ENCODE measurements at places on chromosomes 2 and 18.
A peak's percentile ranks its signal among the peaks of the same experiment; 100 is the strongest.

DNA sequence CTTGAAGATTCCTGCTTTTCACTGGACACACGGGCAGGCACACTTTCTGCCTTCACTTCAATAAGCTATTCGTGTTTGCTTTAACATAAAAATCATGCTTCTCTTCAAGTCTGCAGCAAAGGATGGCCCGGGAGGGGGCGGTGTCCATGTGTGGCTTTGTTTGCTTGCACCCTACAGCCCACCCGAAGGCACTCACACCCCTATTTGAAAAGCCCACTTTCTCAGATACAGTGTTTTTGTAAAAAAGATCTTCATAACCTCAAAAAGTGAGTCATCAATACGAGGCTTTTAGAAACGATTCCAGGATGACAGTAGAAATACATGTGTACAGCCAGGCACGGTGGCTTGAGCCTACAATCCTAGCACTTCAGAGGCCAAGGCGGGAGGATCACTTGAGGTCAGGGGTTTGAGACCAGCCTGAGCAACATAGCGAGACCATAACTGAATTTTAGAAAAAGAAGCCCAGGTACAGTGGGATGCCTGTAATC is 36.5 kb upstream of the HPCAL1 start:
- no peak for DNase-seq

DNA sequence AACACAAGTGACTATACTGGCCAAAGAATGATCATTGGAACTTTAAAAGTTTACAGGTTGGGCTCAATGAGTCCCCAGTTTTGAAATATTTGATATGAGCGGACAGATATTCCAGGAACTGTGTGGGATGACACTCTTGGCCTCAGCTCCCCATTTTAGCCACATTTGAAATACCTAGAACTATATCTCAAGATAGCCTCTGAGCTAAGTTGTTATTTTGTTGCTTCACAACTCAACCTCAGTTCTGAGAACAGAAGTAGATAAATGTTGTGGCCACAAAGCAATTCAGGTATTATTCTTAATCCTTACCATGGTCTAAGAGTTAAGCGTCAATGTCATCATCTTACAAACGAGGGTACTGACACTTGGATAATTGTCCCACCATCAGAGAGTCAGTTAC is 172.2 kb upstream of the SETBP1 start:
- no peak for DNase-seq

DNA sequence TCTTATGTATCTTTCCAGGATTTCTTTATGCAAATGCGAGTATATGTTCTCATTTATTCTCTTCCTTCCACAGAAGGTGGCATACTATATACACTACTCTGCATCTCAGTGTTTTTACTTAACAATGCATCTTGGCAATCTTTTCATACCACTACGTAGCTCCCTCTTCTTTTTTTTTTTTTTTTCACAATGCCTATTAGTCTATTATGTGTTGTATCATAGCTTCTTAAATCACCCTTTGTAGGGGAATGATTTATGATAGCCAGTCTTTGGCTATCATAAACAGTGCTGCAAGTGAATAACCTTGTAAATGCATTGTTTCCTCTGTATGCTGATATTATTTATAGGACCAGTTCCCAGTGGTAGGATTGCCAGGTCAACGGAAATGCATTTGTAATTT is 204.2 kb downstream of the BABAM2 start:
- DNase-seq, result no peak

DNA sequence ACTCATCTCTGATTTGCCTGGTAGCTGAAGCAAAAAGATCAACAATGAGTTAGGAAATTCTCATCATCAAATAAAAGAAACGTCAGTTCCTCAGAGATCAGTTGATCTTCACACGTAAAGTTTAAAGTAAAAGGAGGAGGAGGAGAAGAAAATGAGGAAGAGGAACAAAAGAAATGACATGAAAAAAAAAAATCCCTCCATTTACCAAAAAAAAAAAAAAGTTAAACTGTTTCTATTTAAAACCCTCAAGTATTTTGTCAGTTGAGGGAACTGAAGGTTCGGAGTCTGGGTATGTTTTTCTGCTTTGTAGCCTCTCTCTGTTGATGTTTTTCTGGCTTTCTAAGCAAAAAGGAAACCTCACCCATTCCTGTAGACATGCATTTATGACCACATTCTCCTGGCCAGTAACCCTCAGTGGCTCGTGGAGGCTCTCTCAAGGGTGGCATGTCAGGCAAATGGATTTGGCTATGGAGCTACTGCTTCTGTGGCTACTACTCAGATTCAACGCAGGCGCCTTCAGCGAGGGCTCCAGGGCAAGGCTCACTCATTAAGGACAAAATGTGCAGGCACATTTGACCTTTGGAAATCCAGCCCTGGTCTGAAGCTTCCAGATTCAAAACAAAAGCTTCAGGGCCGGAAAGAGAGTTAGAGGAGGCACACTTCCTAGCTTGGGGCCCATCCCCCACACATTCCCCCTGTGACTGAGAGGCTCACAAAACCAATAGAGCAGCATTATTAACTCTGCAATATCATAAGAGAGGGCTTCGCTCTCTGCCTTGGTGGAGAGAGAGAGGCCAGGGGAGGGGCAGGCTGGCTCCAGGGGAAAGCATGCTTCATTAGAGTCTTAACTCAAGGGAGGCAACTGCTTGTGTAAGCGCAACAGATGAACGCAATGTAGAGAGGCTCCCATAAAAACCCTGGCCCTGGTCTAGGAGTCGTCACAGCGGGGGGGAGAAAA is 22.3 kb downstream of the KLF7 start:
- DNase-seq, result no peak

- peak; percentile 65 for DNase-seq
These were observed 13.9 kb upstream of the SUCLG1 start for GRCh38 chr2:84472856-84473565.

- no peak for DNase-seq
These were observed 1896.0 kb upstream of the PIK3C3 start for GRCh38 chr18:40058811-40059570.

DNA sequence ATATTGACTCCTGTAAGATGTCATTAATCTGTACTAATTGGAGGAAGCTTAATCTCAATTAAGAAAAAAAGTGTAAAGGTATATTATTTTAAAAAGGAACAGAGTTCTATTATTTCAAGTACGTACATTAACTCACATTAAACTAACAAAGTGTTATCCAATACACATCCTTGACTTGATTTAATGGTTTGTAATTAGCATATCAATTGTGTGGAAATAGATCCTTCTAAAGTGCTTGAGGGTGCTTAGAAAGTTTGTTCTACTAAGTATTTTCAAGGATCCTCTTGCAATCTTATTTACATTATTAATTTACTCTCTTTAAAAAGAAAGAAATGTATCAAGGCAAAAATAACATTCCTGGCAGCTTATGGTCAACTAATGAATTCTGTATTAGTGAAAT is 720.3 kb downstream of the KCNJ3 start:
- DNase-seq, result no peak

- no peak for DNase-seq
These were observed 78.9 kb downstream of the ZBTB7C start for GRCh38 chr18:48330016-48330991.

GRCh38 chr18:12947285-12948049 is at the start of gene SEH1L:
SEH1L (plus strand) TSS chr18:12948011; CDS start chr18:12948122, 111 bp downstream.
- peak; percentile 88 for DNase-seq

DNA sequence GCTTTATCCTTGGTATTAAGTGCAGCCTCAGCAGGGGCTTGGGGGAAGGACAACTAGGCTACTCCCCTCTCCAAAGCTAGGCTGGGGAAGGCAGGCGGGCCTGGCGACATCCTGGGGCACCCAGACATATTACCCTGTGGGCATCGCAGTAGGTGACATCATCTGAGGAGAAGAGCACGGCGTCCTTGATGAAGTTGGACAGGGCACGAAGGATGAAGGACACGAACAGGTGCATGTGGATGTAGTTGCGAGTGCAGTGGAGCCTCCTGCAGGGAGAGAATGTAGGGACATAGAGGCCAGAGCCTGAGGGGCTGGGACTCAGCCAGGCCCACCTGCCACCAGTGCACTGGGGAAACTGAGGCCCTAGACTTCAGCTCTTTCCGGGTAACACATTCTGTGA is 32.3 kb downstream of the TMEM37 start:
- DNase-seq, result no peak

GRCh38 chr2:54206596-54206995 is 49.4 kb downstream of the TSPYL6 start:
- DNase-seq, result no peak

DNA sequence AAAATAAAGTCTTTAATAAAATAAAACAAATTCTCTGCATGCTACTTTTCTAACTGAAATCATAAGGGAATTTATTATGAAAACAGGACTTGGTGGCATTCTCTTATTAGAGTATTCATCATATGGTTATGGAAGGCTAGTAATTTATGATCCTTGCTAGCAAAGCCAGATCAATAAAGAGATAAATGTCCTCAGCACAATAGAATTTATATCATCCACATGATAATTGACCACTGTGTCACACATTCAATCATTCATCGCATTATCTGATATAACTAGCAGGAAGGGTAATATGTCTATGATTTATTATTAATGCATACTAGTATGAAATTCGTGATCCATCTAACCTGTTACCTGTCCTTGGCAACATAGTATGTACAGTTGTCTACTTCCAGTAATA is 175.8 kb downstream of the MYO3B start:
- no peak for DNase-seq

DNA sequence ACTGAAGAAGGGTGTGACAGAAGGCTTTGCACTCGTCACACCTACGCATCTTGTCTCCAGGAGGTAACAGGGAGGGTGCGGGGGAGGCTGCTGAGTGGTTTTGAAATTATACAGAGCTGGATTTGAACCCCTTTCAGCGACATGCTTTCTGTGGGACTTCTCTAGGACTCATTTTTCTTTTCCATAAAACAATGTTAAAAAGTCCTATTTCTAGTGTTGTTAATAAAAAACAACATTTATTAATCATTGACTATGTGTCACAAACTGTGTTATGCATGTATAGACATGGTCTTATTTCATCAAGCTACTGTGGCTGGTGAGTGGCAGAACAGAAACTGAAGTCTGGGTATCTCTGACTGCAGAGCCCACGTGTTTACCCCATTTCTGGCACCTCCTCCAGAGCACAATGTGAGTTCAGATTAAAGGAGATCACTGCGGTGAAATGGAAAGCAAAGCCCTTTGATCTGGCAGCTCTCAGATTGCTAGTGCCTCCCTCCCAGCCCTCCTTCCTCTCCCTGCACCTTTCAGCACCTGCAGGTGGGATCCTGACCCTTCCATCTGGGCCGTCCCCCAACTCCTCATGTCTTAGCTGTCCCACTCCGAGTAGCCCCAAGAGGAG is 315.5 kb upstream of the MYT1L start:
- DNase-seq, result no peak

- no peak for DNase-seq
These were observed 100.4 kb upstream of the CD226 start for GRCh38 chr18:70047931-70048603.

DNA sequence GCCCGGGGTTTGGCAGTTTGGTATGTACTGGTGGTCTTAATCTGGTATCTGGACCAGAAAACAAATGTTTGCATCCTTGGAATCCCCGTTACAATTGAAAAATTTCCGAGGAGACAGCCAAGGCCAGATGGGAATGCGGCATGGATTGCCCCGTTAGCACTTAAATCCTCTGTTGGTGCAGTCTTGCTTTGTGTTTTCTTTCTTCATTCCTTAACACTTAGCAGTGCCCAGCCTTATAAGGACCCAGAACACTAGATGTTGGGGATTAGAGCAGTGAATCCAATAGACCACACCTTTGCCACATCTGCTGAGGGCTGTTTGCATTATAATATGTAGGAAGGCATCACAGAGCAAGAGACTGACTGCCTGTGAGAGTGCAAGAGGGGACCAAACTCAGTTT is 12.8 kb upstream of the ZNF532 start:
- no peak for DNase-seq

DNA sequence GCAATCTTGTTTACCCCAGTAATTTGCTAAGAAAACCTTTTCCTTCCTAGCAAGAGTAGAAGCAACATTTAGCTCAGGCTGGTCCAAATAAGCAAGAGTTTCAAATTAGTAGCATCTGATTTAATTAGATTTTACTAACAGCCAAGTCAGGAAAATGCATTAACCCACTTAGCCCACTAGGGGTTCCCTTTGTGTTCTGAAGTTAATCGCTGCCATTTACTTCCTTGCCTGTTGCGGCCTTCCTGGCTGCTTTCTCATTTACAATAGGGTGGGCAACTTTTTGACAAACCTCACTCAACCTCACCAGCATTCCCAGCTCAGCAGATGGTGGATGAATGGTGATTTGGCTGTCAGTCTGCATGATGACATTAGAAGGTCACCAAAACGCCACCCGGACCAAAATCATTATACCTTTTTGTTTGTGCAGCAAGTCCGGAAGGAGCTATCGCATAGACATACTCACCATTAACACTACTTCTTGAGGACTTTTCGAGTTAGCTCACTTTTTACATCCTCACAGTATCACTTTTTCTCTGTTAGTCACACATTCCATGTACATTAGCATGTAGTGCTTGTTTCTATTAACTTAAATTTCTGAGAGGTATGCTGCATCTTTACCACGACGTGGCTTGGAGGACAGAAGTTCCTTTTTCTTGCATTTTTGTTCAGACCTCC is 101.5 kb upstream of the SETBP1 start:
- DNase-seq, result no peak

GRCh38 chr2:172198908-172199307 is 96.2 kb upstream of the DLX2 start:
- DNase-seq, result no peak
